ENCODE measurements at places on chromosomes 11 and 22.

DNA sequence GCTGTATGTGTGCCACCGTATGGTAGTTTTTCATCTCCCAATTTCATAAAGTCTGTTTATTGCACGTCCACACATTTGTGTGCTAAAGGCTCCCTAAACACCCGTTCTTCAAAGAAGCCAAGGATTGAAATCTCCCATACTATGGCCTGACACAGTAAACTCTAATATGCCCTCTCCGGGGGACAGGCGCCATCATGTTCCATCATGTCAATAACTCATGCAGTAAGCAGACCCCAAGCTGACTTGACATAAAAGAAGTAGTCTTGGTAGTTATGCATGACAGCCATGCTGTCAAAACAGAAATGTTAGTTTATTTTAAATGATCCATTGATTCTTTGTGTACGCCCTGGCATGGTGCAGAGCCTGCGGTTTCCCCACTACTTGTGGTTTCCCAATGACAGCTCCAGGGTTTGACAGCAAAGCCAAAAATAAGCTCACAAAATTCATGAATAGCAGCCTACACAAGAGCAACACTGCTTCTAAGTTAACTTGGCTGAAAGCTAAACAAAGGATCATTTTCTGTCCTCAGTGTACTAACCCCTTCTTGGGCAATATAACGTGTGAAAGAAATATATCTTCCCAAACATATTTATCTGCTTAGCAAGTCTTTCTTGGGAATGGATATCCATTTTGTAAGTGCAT is 56.5 kb upstream of the CABP7 start:
- DNase-seq = no peak

- no peak for DNase-seq
Observed at GRCh38 chr11:2666401-2666741, 33.4 kb downstream of the KCNQ1OT1 start.

DNA sequence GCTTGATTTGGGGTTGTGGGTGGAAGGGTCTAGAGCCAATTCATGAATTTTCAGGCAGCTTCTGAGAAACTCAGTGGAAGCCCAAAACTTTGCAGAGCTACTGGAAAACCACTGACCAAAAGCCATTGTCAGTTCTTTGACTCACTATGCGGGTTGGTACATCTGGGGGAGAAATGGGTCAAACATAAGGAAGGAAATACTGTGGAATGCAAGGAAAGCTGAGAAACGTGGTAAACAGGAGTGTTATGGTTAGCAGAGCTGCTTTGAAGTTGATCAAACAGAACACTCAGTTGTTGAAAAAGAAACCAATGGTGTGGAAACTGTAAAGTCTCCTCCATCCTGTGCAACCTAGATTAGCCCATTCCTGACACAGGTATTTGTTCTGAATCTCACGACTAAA is 6.3 kb upstream of the ABTB2 start:
- DNase-seq = no peak

DNA sequence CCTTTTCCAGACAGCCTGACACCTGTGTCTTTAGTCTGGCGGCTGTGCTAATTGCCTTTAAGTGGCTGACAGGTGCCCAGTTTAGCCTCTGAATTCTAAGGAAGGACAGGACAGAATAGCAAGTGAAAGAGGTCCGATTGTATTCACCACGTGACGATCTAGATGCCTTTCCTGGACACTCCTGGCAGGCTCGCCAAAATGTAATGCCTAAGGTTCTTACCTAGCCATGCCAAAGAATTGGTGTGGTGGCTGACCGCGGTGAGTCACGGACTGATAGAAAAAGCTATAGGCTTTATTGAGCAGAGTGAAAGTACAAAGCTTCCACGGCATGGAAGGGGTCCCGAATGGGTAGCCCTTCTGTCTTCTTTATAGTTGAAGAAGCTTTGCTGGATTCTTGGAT is 26.7 kb downstream of the ANKRD42 start:
- DNase-seq = no peak

- no peak for DNase-seq
Observed at GRCh38 chr11:9664276-9665171, 647 bp downstream of the SWAP70 start.

DNA sequence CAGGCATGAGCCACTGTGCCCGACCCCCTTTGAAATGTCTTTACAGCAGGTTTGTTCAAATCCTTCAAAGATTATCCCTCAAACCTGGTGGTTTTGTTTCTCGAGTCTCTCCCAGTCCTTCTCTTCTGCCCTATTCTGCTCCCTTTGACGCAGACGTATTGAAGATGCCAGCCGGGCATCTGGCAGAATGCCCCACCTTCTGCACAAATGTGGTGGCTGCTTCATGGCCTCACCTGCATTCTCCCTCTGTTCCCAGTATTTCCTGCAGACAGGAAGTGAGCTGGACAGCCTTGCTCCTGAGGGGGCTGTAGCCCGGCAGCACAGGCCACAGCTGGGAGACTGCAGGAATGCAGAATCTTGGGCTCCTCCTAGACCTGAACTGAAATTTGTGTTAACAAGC is 4.8 kb upstream of the NAP1L4 start:
- no peak for DNase-seq

DNA sequence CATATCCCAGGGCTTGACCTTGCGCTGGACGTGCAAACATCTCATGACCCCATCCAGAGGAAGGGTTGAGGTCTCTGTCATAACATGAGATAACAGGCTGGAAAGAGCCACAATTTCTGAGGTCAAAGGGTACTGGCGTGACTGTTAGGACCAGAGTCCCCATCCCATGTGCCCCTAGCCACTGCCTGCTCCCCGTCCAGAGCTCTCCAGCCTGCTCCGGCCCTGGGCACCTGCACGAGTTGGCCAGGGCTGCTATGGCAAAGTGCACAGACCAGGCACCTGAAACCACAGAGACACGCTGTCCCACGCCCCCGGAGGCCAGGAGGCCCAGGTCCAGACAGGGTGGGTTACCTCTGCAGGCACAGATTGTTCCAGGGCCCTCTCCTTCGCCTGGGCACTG is 58.9 kb downstream of the SHANK2 start:
- no peak for DNase-seq

DNA sequence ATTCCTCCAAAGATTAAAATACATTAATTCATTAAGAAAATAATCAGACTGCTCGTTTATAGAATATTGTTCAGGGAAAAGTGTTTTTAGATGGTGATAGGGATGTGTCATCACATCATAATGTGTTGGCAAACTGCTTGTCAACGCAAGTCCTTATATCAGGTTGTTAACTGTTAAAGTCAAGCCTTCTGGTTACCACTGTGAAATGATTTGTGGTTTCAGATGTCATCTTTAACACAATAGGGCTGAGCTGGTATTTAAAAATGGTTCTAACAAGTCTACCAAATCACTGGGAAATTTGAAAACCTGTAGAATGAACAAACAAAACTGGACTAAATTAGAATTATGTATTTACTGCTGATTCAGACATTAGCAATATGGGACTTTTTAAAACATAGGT is 2.4 kb upstream of the MMP13 start:
- no peak for DNase-seq

DNA sequence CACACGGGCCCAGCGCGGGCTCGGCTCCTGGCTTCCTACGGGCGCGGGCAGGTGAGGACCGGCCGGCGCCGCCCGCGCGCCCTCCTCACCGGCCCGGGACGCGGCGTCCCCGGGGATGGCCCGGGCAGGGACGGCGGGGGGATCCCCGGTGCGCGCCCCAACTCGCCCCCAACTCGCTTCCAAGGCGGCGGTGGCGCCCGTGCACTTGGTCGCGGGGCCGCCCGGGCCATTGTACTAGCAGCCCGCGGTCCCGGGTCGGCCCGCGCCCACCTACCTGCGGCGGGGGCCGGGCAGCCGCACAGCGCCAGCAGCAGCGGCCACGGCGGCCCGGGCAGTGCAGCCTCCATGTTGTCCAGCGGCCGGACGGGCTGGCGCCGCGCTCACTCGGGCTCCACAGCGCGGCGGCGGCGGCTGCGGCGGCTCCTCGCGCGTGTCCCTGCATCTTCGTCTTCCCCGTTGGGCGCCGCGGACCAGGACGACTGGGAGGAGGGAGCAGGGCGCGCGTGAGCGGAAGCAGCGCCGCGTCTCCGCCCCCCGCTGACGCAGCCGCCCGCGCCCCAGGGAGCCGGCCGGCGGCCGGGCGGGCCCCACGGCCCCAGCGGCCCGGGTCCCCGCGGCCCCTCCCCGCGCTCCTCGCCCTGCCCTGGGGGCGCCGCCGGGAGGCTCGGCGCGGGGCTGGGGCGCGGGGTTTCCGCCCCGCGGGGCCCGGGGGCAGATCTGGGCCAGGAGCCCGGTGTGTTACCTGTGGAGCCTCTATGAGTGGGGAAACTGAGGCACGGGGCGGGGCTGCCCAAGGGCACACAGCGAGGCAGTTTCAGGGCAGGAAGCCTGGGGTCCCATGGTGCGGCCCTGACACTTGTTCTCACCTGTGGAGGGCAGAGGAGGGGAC is 159.3 kb upstream of the GRK3 start:
- no peak for DNase-seq

GRCh38 chr11:75557666-75558494 is 4.2 kb upstream of the SERPINH1 start:
- DNase-seq = no peak

DNA sequence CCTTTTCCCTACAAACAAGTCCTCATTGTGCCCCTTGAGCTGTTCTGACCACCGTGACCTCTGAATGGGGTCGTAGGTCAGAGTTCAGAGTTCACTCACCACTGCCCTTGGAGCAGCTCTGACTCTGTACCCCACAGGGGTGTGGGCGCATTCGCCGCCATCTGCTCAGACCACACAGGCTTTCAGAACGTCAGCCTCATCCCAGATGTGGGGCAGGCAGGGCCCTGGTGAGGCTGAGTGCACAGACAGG is 14.8 kb upstream of the MUC5B start:
- no peak for DNase-seq

DNA sequence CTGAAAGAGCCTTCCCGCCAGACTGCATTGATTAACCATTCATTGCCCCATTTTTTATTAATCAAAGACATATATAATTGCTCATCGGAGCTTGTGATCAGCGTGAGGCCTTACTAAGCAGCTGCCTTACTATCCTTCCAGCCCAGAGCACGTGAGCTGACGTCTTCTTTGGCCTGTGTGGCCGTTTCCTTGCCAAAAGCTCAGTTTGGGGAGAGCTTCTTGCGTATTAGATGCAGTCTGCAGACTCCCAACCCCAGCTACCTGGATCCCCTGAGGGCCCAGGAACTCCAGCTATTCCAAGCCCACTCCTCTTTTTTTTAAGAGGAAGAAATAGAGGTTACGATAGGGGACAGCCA is 784 bp upstream of the SLC43A3 start:
- no peak for DNase-seq

GRCh38 chr11:119446434-119446833 is 23.5 kb upstream of the THY1 start:
- DNase-seq = no peak

DNA sequence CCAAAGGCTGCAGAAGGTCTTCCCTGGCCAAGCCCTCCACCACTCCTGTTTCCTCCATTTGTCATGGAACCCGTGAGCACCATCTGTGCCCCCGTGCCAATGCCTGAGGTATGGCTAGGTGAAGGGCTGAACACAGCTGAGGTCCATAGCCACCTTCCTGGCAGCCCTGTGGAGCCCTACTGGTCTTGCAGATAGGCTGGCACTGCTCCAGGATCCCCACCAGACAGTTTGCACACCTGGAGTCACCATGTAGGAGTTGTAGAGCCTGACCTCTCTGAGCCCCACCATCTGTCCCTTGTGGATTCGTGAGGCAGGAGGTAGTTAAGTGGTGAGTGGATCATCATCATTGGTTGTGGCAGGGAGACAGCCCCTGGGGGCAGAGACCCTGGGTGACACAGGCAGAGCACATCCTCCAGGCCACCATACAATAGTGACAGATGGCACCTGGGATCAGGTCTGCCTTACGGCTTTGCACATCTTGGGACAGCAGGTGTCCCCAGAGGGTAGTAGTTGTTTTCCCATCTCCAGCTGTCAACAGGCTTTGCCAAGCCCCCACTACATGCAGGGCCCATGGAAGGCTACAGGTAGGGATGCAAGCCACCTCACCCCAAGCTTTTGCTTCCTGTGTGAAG is 52.5 kb upstream of the SUSD2 start:
- DNase-seq = no peak

DNA sequence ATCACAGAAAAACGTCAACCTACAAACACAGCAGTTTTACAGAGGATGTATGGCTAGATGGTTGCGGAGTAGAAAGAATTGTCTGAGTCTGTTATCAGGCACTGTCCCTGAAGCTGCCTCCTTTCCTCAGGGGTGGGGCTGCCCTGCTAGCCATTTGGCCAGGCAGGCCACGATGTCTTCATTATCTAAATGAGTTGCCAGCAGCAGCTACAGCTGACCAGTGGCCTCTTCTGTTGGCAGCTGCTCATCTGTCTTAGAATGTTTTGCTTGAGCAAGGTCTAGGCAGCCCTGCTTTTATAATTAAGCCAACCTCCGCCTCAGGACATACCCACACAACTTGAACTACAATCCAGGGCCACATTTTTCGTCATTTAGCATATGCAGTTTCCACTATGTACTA is 17.5 kb downstream of the SLC6A5 start:
- no peak for DNase-seq

GRCh38 chr11:115360186-115360824 is 143.9 kb downstream of the CADM1 start:
- no peak for DNase-seq

GRCh38 chr22:38327396-38327795 is 10.2 kb upstream of the CSNK1E start:
- DNase-seq = no peak

DNA sequence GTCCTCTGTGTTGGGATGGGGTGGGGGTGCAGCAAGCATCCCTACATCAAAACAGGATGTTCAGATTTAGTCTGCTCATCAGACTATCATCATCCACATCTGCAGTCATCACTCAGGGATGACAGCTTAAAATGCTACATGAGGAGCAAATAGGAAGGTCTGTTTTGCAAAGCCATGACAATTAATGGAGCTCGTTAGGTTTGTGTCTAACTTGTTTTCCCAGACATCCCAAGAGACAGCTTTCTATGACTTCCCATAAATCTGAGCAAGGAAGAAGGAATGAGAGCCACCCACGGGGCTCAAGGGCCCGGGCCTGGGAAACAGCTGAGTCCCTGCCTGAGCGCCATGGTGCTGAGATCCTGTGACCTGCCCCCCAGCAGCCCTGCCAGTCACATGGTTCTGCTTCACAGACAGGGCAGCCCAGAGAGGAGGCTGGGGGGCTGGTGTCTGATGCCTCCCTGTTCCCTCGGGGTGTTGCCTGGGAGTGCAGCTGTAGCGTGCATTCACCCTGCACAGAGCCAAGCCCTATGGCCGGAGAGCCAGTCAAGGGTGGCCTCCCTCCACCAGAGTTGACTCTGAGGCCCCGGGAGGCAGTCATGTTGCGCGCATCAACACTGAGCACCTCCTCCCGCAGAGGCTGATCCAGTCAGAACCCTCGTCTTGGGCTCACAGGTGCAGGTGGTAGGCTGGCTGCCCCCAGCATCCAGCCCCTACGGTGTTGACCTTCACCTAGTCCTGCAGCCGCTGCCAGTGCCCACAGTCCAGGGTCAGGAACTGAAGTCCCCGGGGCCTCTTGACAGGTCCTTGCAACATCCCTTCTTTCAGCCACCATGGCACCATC is 12.1 kb downstream of the DERL3 start:
- DNase-seq = no peak

DNA sequence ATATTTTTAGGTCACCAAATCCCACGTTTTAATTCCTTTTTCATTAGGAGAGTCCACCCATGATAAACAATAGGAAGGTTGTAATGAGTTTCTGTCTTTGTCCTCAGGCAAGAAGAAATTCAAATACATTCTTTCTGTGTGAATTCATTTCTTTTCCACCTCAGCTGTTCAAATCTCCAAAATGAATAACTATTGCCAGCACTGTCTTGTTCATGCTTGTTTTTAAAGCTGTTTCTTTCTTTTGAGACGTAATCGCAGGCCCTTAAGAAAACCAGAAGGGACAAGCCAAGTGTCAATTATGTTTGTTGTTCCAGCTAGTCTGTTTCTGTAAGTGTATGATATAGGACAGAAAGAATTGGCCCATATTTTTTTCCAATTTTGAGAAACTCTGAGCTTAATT is 20.2 kb downstream of the MMP27 start:
- no peak for DNase-seq
